Stimulated activated CD8-positive, alpha-beta memory T cell treated with anti-CD3 and anti-CD28 coated beads, Interleukin-4, amount 100 ng/mL, for 1 hour (primary cell): ENCODE measurements at places on chromosomes 7 and 10.

DNA sequence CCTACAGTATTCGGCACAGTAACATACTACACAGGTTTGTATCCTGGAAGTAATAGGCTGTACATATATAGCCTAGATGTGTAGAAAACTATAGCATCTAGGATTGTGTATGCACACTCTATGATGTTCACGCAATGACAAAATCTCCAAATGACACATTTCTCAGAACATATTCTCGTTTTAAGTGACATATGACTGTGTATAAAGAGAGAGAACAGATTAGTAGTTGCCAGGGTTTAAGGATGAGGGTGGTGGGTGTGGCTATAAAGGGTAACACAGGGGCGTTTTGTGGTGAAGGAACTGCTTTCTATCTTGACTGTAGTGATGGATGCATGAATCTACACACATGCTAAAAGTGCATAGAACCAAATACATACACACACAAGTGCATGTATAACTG lies 101.2 kb downstream of the ARL4A start:
- no peak for DNase-seq

DNA sequence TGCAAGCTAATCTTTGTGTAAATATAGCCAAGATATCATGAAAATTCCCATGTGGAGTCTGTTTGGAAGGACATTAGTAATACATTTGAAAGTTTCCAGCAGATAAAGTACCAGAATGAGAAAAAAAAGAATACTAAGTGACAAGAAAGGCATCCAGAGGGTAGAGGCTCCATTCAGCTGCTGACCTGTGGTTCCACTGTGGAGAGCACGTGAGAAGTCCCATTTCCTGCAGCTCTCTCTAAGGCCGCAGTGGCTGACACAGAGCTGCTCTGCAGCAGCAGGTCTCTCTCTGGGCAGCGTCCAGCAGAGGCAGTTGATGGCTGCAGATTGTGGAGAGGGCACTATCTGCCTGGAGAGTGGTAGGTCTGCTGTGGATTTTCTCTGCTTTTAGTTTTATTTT lies 100.1 kb upstream of the TMEM72 start:
- no peak for DNase-seq

GRCh38 chr7:122702872-122703510 lies at the start of gene RNF148:
Gene RNF148 (minus strand): TSS chr7:122702922. CDS start chr7:122702750, 172 bp downstream.
- DNase-seq: no peak

DNA sequence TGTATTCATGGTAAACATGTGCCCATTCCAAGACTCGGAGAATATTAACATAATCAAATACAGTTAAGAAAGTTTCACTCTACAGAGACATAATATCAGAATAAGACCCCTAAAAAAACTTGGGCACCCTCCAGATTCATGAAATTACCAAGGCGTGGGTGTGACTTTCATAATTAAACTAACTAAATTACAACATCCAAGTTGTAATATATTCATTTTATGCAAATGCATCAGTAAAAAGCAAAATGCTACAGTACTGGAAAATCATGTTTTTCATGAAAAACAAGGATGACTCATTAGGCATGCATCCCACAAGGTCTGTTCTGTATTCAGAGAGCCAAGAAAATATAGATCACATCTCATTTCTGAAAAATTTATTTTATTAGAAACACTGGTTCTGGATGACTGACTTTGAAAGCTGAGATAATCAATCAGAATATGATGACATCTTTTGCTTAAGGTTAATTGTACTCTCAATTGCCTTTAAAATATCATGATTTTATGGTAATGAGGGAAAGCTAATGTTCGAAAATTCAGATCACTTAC lies 248.8 kb upstream of the SMIM30 start:
- DNase-seq: no peak

- DNase-seq: no peak
Measured at GRCh38 chr10:17871036-17871435, 61.9 kb downstream of the MRC1 start.

DNA sequence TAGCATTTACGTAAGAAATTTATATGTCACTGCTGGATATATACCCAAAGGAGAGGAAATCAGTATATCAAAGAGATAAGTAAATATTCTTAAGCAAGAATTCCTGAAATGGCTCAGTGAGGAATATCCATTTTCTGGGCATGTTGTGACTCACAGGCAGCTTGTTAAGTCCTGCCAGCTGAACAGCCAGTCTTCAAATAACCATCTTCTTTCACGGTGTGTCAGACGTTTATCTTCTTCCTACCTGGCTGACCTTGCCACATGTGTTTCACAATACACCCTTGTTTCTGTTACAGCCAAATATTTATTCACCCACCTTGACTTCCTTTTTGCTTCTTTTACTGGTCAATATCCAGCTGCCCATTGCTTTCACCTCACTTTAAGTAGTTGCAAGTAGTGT lies 648.1 kb downstream of the ANKRD7 start:
- no peak for DNase-seq

DNA sequence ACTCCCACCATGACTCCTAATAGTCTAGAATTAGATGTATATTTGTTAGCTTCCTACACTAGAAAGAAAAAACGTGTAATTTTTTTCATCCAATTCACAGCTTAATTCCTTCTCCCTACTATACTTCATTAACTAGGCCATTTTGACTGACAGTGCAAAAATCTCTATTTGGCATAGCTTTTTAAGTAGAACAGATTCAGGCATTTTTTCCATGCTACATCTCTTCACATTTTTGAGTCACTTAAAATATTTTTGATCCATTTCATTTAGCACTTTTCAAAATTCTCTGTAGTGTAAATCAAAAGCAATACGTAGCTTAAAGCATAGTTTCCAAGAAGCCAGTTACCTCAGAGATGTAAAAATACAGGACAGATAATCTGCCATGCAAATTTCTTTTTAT lies 391.1 kb upstream of the NPVF start:
- DNase-seq: no peak

DNA sequence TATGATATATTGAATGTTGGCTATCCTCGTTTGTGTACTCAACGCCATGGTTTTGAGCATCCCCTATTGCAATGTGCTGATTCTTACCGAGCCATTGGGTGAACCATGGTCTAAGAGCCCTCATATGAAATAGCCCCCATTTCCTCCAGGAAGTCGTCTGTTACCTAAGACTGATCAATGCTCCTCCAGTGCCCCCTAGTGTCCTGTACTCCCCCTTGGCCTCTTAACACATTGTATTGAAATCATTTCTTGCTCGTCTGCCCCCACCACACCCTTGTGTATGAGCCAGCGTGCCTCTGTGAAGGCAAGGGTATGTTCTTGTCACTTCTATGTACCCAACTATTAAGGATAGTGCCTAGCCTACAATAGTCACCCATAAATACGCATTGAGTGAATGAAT lies 11.2 kb upstream of the SLC35B4 start:
- peak; percentile 24 for DNase-seq

GRCh38 chr10:69366738-69367137 lies 50.0 kb downstream of the TACR2 start:
- DNase-seq: no peak

DNA sequence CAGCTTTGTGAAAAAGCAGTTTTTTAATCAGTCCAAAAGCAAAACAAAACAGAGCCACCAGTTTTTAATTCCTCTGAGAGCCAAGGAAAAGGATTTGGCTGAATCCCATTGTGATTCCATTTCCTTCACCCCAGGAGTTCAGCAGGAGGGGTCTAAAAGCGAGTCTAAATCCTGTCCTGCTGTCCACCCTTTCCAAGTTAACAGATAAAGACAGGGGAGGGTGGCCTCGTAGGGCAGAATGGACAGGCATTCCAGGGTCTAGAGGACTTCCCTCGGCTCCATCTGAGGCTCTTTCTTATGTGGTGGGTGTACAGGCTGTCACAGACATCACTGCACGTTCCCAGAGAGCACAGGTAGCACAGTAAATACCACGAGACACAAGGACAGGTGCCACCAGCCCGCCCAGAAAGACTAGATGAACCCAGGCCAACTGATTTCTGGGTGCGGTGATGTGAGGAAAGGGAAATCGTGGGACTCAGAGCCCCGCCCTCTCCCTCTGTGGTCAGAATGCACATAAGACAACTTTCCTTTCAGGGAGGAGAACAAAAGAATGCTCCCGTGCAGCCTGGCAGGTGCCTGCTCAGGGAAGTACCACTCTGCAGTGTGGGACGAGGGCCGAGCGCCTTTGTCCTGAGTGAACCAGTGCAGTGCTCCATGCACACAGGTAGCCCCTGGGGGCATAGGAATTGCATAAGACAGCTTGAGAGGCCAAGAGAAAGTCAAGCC lies 119.7 kb downstream of the ABLIM1 start:
- DNase-seq: peak; percentile 18

- DNase-seq: no peak
Measured at GRCh38 chr10:23742368-23742767, 303.5 kb downstream of the OTUD1 start.

DNA sequence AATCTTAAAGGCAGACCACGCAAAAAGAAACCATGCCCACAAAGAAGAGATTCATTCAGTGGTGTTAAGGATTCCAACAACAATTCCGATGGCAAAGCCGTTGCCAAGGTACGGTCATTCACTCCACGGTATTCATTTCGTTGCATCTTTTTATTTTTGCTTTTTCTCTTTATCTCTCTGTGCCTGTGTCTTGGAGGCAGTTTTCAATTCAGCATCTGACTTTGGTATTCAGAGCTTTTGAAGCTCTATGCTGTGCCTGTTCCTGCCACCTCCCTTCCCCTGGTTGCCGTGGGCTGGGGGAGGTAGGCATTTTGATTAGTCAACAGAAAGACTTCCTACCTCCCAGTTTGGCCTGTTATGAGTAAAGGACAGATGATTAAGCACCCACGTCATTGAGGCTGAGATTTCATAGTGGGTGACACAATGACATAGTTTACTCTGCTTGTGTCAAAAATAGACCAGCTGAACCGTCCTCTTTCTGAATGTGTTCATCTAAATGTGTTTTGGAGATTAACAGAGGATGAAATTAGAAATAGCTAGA lies 149.5 kb downstream of the ARID5B start:
- DNase-seq: no peak

GRCh38 chr10:109427411-109427810 lies 495.9 kb downstream of the XPNPEP1 start:
- DNase-seq: no peak

- DNase-seq: no peak
Measured at GRCh38 chr7:149248777-149249176, 9.3 kb downstream of the ZNF212 start.

DNA sequence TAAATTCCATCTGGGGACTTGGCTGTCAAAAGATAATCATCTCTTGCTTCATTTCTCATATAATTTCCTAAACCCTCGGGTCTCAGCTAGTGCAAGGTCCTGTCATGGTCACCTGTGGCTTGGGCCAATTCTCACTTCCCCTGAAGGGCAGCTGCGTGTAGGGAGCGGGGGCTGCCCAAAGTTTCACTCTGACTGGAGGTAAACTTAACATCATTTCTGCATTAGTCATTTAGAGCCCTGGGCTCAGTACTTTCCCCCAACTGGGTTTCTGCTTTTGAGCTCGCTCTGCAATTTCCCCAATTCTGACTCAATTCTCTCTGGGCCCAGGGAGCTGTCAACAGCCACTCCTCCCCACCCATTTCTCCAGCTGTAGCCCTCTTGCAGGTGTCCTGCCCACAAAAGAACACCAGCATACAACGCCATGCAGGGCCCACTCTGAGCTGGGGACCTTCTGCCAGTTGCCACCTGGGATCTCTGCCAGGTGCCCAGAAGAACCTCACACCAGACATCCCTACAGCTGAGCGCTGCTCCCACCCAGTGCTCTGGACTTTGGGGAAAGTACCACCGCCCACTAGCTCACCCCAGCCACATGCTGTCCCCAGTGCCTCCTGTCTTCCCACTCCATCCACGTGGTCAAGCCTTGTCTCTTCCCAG lies 37.9 kb downstream of the VOPP1 start:
- peak; percentile 11 for DNase-seq

DNA sequence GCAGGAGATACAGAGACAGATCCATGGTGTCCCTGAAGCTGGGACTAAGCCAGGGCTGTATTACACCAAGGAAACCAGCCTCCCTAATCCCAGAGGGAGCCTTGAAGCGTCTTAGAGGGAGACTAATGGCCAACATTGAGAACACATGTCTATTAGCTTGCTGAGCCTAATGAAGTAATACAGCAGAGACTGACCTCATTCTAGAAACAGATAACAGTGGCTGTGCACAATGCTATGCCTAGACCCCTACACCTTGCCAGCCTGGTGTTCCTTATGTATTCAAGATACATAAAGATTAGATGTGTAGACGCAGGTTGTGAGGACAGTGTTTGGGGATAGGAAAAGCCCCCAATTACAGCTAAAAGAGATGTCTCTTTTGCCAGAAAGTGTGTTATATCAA lies 19.1 kb downstream of the GRM8 start:
- DNase-seq: no peak

DNA sequence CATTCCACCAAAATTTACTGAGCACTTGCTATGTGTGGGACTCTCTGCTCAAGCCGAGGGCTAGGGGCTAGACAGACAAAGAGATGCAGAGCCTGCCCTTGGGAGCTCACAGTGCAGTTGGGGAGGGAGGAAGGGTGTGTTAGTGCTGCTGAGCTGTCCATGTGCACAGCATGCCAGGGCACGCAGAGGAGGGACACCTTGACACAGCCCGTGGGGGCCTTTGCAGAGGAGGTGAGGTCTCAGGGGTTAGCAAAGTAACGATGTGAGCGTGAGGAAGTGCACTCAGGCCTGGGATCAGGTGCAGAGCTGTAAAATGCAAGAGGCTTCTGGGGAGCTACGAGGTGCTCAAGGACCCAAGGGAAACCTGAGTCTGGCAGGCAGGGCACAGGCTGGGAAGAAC lies 16.3 kb downstream of the PRKCQ start:
- DNase-seq: no peak

DNA sequence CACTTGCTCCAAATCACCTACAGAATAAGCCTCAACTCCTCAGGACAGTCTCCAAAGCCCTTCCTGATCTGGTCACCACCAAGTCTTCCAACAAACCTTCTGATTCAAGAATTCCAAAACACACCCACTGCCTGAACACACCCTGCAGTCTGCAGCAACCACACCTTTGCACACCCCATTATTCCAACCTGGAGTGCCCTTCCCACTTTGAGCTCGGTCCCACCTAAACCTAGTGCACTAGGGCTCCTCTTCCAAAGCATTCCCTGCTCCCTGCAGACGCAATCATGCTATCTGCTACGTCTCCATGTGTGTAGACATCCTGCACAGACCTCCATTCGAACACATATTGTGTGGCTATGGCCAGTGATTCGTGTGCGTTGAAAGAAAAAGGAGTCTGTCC lies 289.3 kb downstream of the GRID1 start:
- DNase-seq: no peak

DNA sequence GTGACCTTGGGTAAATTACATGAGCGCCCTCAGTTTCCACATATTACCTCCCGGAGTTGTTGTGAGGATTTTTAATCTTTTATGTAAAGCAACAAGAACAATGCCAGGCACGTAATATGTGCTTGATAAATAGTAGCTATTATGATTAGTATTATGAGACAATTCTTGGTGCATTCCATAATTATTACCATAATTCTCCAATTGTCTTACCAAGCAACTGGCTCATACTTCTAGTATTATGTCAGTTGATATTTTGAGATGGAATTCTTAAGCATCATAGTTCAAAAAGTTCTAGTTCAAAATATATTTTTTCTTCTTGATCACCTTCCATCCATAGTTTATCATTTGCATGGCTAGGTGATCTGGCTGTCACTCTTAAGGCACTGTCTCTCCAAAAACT lies 259.0 kb downstream of the BBS9 start:
- no peak for DNase-seq

- no peak for DNase-seq
Measured at GRCh38 chr10:35635576-35635975, 6.5 kb downstream of the FZD8 start.

GRCh38 chr7:75965617-75966016 lies 28.8 kb downstream of the TMEM120A start:
- no peak for DNase-seq

- DNase-seq: no peak
Measured at GRCh38 chr10:3654980-3655379, 130.0 kb downstream of the KLF6 start.
